ENCODE measurements at places on chromosomes 4 and X. TPM values are rescaled to one million over a fixed set of nuclear protein-coding genes. Genes with fewer than 3 reads are reported as not detected.

DNA sequence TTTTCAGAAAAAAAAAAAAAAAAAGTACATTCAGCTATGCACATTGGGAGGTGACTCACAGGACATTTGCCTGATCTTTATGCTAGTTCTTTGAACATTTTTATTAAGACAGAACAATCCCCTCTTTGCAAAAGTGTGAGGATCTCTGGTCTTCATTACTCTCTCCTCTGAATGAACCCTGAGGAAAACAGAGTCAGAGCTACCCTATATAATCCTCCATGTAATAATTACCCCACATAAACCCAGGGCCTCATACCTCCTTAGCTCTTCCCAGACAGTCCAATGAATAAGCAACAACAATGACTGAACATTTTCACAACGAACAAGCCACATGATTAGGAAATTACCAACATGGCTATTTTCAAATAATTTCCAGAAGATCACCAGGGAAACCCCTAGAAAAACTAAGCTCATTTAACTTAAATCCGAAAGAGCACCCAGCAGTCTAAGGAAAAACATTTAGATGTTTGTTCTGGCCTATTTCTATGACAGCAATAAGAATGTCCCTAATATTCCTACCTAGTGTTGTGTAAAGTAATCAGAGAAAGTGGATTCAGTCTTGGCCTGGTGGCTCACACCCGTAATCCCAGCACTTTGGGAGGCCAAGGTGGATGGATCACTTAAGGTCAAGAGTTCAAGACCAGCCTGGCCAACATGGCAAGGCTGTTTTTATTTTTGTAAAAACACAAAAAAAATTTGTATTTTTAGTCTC is 37.8 kb downstream of the TBC1D9 start:
- DNase-seq, result no peak

- no peak for DNase-seq
Observed at GRCh38 chr4:98446499-98447375, 185.6 kb downstream of the RAP1GDS1 start.

DNA sequence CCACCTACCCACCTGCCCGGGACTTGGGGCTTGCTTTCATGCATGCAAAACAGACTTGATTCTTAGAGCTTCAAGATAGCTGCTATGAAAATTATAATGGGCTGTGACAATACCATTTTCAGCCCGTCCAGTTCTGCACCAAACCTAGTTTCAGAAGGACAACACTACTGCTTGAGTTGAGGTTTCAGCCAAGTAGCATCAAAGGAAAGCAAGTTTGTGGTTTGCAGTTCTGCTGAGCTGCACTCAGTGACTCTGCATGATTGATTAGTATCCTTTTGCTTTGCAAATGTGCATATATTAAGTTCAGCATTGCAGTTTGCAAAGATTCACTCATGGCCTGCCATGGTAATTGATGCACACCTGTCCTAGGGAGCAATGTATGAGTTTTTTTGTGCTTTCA is 442.7 kb downstream of the RPA4 start:
- no peak for DNase-seq

DNA sequence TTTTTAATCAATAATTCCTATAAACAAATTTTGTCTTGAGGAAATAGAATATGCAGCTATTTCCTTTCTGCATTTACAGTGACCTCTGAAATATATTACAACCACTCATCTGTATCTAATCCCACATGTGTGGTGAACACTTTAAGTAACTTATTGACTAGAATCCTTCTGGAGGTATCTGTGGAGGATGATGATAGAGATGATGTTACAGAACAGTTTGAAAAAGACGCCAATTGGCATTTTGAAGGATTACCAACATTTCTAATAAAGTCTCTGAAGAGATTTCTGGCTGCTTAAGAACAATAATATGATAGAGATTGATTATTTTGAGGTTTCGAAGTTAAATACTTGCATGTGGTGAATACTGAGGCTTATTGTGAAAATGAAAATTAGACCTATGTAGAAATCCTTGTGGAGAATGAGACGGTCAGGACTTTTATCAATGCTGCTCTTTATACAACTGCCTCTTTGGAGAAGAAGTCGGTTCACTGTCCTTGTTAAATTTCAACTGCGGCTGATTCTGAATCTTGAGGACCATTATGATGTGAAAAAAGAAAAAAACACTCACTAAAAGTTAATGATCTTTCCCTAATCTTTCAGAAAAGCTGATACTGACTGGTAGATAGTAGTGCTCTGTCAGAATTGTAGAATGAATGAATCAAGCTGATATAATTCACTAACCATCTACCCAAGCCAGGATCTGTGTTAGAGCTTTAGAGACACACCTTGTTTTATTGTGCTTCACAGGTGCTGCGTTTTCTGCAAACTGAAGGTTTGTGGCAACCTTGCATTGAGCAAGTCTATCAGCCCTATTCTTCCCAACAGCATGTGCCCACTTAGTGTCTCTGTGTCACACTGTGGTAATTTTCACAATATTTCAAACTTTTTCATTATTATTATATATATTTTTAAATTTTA is 204.7 kb downstream of the SPRY1 start:
- DNase-seq, result no peak

Gene EDA
- total RNA-seq, result 6.1 TPM

Gene MAGEA1
- not detected for total RNA-seq

Gene ZNF630
- 3.2 TPM for total RNA-seq

DNA sequence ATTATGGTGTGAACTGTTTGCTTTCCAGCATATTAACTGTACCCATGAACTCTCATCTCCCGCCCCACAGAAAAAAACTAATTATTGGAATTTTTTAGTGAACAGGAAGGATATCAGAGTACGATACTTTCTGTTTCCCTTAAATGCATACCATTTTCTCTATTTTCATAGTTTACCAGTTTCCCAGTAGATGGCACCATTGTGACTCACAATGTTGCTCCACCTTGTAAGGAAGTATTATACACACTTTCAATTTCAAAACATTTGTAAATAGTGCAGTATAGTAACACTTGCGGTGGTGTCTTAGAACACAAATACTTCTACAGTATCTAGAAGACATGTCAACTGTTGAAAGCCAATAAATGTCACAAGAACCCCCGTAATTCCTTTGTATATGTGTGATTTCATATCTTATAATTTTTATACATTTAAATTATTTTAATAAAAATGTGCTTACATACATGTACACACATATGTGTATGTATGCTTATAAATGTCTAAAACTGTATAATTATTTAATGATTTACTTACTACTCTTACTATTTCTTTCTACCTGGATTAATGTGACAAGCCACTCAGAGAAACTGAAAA is 167.3 kb downstream of the SLIT2 start:
- no peak for DNase-seq

DNA sequence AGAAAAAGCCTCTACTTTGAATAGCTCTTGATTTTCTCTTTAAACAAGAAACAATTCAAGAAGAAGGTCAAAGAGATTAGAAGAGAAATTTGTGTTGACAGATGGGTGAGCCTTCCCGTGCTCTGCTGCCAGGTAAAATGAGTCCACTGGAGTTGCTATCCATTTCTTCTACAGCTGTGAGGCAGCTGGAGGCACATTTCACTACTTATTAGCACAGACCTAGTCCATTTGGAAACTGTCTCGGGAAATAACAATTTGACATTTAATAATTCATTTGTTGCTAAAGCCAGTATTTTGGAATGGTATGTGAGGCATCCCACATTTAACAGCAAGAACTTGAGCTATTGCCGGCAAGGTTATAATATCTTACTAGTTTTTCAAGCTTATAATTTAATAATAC is 396.8 kb upstream of the GRIA3 start:
- no peak for DNase-seq

DNA sequence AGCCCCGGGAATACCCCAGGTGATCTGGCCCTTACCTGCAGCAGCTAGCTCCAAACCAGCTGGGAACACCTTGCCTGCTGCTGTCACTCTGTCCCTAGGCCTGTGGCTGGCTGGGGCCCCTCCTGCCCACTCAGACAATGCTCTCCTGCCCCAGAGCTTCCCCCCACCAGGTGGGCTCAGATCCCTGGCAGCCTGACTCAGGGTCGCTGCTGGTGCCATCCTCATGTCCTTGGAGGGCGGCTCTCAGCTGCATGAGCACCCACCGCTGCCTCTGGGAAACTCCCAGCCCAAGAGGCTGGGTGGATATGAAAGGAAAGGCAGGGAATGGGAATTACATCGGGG is 15.8 kb downstream of the C4orf50 start:
- DNase-seq, result no peak

- no peak for DNase-seq
Observed at GRCh38 chr4:85789241-85789640, 314.3 kb downstream of the ARHGAP24 start.

DNA sequence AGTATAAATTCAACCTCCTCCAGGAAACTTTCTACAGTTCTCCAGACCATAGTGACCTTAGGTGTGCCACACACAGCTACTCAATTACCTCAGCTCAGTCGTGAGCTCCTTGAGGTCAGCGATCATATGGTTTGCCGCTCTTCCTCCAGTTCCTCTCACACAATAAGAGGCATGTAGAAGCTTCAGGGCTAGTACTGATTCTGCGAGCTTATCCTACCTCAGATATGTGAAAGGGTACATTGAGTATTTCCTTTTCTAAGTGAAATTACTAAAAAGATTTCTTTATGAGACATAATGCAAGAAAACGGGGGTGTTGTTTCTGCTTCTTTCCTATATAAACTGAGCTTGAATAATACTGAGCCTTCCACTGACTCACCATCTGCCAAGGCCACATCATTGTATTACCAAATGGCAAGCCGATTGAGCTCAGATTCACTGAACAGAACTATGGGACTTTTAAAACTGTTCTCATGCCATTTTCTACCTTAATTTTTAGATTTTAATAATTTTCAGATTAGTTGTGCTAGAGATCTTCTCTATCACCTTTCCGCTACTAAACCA is 183.1 kb downstream of the HS6ST2 start:
- DNase-seq, result no peak

Gene UFSP2
- total RNA-seq, result 44.7 TPM
